ENCODE measurements at places on chromosomes 3 and 15.

DNA sequence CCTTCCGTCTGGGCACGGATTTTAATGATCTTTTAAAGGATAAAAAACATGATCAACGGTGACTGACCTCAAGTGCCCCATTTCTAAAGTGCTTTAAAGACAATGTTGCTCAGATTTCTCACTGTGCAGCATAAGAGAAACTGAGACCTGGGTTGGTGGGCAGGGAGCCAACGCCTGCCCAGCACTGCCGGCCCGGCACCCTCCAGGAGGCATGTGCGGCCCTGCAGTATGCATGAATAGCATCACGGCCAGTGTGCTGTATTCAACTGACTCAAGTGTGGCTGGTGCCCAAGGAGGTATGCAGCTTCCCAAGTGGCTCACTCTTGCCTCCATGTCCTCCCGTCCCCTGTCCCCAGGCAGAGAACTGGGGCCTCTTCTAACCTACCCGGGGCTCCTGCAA lies 30.3 kb downstream of the SEC61A1 start:
- DNase-seq: no peak

- DNase-seq: no peak
These were observed 98.4 kb downstream of the DHX30 start for GRCh38 chr3:47901280-47901833.

DNA sequence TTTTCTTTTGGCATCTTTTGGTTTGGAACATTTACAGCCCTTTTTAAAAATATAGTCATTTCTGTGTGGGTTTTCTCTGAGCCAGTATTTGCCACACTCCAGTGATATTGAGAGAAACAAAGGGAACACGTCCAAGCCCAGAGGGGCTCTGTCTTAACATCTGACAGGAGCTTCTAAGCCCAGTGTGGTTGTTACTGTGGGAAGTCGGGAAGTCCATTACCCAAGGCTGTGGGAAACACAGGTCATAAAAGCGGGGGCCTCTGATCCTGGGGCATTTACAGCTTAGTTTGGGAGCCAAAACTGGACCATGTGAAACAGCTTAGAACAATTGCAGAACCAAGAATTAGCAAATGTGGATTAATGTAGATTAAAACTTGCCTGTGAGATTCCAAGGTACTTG lies 123.0 kb downstream of the PTPRG start:
- DNase-seq: no peak

DNA sequence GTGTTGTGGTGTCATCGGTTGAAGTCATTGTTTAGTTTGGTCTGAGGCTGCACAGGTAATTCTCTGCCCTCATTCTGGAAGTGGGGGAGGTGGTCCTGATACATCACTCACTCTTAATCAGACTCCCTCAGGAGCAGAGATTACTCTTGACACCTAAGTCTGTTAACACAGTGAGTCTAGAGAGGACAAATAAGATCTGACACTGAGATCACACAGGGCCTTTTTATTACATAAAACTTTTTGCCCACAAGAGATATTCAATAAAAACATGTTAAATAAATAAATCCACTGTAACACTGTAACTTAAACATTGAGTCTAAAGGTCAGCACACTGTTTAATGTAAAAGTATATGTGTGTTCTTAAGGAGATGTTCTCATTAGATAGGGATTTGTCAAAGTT lies 57.1 kb upstream of the MBNL1 start:
- no peak for DNase-seq

DNA sequence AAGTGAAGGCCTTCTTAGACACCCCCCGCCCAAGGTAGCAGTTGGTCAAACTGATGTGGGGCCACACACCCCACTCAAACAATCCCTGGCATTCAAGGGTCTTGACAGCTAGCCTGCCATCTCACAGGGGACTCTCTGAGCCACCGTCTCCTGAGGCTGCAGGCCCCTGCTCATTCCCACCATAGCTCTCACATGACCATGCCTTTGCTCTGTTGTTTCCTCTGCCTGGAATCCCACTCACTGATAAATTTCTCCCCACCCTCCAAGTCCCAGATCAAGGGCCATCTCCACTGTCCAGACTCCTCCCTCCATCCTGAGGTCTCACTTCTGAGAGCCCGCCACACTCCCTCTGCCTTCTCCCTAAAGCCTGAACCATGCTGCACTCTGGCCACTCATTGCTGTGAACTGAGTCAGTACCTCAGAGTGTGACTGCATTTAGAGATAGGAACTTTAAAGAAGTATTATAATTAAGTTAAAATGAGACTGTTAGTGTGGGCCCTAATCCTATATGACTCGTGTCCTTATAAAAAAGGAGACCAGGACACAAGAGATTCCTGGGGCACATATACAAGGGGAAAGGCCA lies 10.0 kb downstream of the WNT7A start:
- no peak for DNase-seq

DNA sequence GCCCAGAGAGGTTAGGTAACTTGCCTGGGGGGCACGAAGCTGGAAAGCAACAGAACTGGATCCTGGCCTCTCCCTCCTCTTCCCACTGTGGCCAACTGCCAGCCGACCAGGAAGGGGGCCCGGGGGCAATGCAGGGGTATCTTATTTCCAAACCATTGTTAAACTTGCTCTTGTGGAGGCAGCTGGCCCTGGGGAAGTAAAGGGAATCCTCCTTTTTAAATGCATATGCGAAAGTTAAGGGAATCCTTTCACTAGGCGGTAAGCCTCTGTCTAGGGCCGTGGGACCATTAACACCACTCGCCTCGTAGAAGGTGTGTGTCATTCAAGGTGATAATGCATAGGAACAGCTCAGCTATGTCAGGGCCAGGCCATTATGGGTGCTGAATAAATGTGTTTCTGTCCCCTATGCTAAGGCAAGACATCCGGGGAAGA lies 68.6 kb downstream of the ST6GAL1 start:
- no peak for DNase-seq

DNA sequence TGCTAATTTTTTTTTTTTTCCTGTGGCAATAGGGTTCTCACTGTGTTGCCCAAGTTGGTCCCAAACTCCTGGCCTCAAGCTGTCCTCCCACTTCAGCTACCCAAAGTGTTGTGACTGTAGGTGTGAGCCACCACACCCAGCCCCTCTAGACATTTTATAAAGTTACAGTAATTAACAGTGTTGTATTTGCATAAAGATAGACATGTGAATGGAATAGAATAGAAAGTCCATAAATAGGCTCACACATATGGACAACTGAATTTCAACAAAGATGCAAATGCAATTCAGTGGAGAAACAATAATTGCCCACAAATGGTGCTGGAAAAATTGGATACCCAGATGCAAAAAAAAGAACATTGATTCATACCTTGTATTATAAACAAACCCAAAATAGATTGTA lies 39.9 kb downstream of the PLS1 start:
- DNase-seq: no peak

GRCh38 chr3:105774444-105775180 lies 94.2 kb downstream of the CBLB start:
- no peak for DNase-seq

Measured in stimulated activated CD4-positive, alpha-beta T cell treated with anti-CD3 and anti-CD28 coated beads, TNF-alpha, amount 100 ng/mL, for 24 hours (primary cell).